ENCODE measurements at places on chromosomes 11 and 22.

- peak; percentile 26 for DNase-seq
Measured at GRCh38 chr11:13963949-13964770, 1.6 kb downstream of the SPON1 start.

GRCh38 chr22:19258371-19258770 is 33.1 kb downstream of the CLTCL1 start:
- no peak for DNase-seq

GRCh38 chr22:50199829-50200460 is 866 bp upstream of the SELENOO start:
- DNase-seq: no peak

GRCh38 chr11:57491371-57492061 is 24.0 kb downstream of the SLC43A1 start:
- no peak for DNase-seq

DNA sequence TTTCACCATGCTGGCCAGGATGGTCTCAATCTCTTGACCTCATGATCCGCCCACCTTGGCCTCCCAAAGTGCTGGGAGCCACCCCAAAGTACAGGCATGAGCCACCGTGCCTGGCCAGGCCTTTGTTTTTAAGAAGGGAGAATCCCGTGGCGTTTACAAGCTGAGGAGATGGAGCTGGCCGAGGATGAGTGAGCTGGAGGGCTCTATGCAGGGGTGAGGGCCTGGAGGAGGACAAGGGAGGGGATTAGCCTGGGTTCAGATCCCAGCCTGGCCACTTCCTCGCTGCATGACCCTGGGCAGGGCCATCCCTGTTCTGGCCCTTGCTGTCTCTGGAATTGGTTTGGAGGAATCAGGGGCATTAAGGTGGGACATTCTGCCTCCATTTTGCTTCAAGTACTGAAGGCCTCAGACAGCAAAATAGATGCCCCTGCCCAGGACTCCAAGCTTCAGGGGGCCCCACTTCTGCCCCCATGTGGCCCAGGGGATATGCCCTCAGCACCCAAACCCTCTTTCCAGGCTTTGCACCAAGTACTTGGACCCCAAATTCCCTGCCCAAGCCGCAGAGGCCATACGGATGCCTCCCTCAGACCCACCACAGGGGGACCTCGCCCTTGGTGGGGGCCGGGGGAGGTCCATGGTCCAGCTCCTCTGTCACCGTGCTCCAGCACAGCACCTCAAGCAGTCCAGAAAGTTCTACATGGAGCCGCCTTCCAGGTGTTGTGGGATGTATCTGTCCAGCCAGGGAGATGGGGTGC is 12.1 kb upstream of the LRP5 start:
- no peak for DNase-seq

All from anterior cingulate cortex (tissue), 58 donors.